ENCODE measurements at places on chromosomes 5 and 9.

DNA sequence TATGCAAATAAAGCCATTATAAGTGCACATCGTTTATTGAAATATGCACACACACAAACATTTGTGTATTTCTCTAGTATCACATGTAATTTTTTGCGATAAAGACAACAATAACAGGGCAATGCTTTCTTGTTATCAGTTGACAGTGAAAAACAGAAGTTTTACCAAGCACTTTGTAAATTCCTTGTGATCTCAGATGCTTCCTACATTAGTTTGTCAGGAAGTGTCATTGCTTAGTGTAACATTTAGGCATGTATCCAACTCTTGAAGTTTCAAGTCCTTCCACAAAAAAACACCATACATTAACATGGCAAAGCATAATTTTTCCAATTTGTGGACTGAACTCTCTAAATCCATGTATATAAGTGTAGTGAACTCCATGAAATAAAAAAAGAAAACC, 46.4 kb downstream of the MOCS2 start:
- DNase-seq = no peak

DNA sequence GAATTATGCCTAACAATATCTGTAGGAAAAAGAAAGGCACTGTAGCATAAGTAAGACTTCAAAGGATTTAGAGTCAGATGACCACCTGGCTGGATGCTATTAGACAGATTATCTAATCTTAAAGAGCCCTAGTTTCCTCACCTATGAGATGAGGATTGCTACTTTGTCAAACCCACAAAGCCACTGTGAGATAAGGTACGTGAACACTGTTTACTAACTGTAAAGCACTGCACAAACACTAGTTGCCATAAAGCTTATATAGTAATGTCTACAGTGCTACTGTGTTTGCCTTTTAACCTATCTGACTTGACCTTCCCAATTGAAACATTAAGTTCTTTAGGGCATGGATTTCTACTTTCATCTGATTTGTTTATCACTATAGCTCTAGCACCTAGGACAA, 10.3 kb downstream of the TRMO start:
- no peak for DNase-seq

- no peak for DNase-seq
Measured at GRCh38 chr5:119878712-119879111, 249.4 kb downstream of the FAM170A start.

DNA sequence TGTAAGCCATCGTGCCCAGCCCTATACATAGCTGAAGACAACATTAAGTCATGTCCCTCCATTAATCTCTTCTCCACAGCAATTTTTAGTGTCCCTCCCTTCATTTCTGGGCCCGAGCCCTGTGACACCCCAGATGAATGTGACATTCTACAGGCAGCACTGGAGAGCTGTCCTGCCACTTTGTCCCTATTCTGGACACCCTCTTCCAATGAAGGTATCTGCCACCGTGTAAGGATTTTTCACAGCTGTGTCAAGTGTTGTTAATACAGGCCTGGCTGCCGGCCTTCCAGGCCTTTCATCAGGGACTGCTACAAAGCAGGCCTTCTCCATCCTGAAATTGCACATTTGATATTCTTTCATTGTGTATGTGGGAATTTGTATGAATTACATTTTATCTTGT, 62.0 kb upstream of the SLC28A3 start:
- DNase-seq = no peak

DNA sequence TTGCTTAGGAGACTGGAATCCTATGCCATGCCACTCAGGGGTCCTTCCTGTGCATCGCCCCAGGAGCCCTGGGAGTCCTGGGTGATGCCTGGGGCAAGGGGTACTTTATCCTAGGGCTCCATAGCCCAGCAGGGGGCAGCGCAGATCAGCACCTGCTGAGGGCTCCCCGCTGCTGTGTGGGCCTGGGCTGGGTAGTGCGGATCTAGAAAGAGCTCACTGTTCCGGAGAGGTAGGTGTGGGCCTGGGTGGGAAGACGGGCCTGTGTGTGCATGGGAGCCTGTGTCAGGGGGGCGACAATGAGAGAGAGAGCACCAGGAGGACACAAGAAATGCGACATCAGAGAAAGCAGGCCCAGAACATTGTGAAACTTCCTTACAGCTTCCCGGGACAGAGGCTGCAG, 11.4 kb upstream of the DAB2IP start:
- DNase-seq = peak; percentile 77

- no peak for DNase-seq
Measured at GRCh38 chr5:153964191-153964879, 74.4 kb downstream of the FAM114A2 start.

DNA sequence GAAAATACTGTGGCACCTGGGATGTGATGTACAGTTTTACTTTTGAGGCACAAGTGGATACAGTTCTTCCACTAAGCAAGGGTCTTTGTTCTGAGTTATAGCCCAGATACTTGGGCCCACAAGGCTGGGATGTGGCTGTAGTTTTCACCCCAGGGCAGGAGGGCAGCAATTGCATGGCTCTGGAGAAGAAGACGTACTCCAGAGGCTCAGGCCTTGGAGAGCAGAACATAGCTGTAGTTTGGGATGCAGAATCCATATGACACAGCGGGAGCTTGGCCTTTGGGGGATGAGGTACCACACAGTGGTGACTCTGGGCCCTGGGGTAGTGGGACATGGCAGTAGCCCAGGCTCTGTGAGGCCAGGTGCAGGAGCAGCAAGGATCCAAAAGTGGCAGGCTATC, 110.8 kb upstream of the FSTL4 start:
- DNase-seq = no peak

GRCh38 chr5:36529142-36529541, 77.3 kb upstream of the SLC1A3 start:
- DNase-seq = no peak
